Neural crest cell (in vitro differentiated cells): ENCODE measurements at places on chromosomes 5 and 9.
A peak's percentile ranks its signal among the peaks of the same experiment; 100 is the strongest.

DNA sequence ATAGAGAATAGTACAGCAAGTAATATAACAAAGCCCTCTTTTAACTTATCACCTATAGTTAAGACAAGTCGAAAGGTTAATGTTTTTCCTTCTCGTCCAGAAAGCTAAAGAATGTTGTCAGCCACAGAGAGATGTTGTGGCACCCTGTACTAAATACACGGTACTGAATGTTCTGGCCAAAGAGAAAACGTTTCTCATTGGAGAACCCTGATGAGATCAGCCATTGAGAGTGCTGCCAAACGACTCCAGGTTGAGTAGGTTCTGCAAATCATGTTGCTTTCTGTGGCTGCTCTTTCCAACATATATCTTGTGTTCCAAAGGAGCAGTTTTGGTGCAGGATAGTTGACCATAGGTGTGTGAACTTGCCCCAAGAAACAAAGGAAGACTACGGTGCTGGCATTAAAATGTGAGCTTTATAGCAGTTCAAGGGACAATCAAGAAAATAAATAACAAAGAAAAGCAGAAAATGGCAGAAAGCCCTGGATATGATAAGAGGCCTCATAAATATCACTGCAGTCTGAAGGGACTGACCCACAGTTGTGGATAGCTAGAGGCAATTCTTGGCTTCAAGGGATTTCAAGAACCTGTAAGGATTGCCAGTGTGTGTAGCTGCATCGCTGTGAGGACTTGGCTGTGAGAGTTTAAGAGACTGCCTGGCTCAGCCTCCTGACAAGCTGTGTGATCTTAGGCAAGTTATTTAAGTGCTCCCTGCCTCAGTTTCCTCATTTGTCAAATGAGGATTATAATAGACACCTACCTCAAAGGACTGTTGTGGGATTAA is 102.7 kb downstream of the ARHGEF28 start:
- no peak for DNase-seq

DNA sequence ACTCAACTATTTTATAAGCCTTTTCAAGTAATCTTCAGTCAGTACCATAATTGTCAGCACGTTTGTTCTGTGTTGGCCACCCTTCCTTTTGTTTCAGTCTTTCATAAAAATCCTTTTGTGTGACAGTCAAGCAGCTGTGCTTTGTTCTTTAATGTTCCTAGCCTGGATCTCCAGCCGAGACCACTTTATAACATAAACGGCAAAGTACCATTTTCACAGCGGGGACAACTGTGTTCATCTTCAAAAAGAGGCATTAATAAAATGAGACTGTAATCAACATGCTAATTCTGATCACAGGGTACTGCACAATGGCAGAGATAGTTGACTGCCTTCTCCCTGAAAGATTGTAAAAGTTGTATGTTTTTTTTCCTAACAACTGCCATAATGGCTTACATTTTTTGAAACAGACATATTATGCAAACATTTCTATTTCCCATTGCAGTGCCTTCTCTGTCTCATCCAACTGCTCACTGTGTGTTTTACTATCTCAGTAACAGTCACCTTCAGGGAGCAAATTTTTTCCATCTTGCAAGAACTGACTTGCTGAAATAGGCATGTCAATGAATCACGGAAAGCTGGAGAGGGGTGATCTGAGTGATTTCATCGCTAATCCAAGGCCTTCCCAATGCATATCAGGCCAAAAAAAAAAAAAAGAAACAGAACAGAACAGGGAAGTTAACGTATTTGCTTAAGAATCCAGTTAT is 828.5 kb upstream of the DMAC1 start:
- DNase-seq, result no peak

GRCh38 chr5:153523211-153523610 is 32.7 kb downstream of the GRIA1 start:
- no peak for DNase-seq

GRCh38 chr9:114487607-114488300 is 17.5 kb downstream of the WHRN start:
- DNase-seq, result peak; percentile 71
